ENCODE measurements at places on chromosomes 6 and 20. TPM values are rescaled to one million over a fixed set of nuclear protein-coding genes. Genes with fewer than 3 reads are reported as not detected.

DNA sequence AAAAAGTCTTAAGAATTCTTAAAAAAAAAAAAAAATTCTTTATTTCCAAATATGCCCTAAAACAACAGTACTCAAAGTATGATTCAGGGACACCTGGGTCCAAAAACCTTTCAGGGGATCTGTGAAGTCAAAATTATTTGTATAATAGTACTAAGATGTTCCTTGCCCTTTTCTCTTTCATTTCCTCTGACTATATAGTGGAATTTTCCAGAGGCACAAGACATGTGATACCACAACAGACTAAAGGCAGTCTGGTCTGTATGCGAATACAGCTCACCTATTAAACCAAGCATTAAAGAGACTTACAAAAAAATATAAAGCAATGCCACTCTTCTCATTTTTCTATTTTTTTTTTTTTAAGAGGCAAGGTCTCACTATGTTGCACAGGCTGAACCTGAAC, 15.4 kb downstream of the NOL7 start:
- no peak for DNase-seq
- no peak overlapping the region for H3K27ac ChIP-seq
- H3K36me3 ChIP-seq, result peaks cover 30% of the 10 kb centered on the region
- no peaks in the 10 kb centered on the region for H3K4me1 ChIP-seq
- no peaks in the 10 kb centered on the region for H3K27me3 ChIP-seq
- H3K4me3 ChIP-seq, result no peak overlapping the region

GRCh38 chr6:17600527-17601385, 654 bp downstream of the FAM8A1 start:
- H3K27ac ChIP-seq, result peak overlapping the region; percentile 94
- peak overlapping the region; percentile 49 for H3K4me3 ChIP-seq
- no peaks in the 10 kb centered on the region for H3K36me3 ChIP-seq
- peak; percentile 48 for DNase-seq
- H3K27me3 ChIP-seq, result no peaks in the 10 kb centered on the region

DNA sequence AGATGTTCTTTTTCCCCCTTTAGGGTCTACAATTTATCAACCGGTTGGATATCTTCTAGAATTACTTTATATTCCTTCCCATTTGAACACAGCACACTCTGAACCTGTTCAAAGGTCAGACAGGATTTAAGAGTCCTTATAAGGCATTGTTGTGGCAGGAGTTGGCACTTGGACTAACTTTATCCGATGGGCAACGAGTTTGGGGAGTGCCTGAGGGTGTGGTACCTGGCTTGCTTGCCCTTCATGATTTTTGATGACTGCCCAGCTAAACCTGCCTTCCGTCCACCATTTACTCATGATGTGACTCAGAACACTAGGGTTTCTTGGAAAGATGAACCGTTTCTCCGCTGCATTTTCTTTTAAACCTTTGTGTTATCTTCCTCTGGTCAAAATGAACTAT, 285.2 kb downstream of the FOXC1 start:
- H3K36me3 ChIP-seq, result no peaks in the 10 kb centered on the region
- no peak overlapping the region for H3K4me3 ChIP-seq
- H3K27ac ChIP-seq, result no peak overlapping the region
- H3K4me1 ChIP-seq, result no peaks in the 10 kb centered on the region

GRCh38 chr6:15420959-15421438, 175.1 kb downstream of the JARID2 start:
- peak overlapping the region; percentile 9 for H3K4me3 ChIP-seq
- H3K4me1 ChIP-seq, result peaks cover 31% of the 10 kb centered on the region
- peak overlapping the region; percentile 23 for H3K27ac ChIP-seq
- H3K36me3 ChIP-seq, result no peaks in the 10 kb centered on the region
- no peaks in the 10 kb centered on the region for H3K27me3 ChIP-seq

- no peak overlapping the region for H3K4me3 ChIP-seq
- H3K27me3 ChIP-seq, result no peaks in the 10 kb centered on the region
- DNase-seq, result no peak
- no peak overlapping the region for H3K27ac ChIP-seq
Observed at GRCh38 chr6:47722194-47722593, 23.8 kb downstream of the ADGRF4 start.

- DNase-seq, result no peak
- no peak overlapping the region for H3K4me3 ChIP-seq
- no peaks in the 10 kb centered on the region for H3K27me3 ChIP-seq
- H3K4me1 ChIP-seq, result no peaks in the 10 kb centered on the region
Observed at GRCh38 chr20:58886546-58886945, 34.0 kb downstream of the GNAS start.

GRCh38 chr6:41038205-41038604, 816 bp downstream of the UNC5CL start:
- no peaks in the 10 kb centered on the region for H3K36me3 ChIP-seq
- DNase-seq, result no peak
- no peaks in the 10 kb centered on the region for H3K27me3 ChIP-seq
- no peak overlapping the region for H3K27ac ChIP-seq
- no peak overlapping the region for H3K4me3 ChIP-seq

DNA sequence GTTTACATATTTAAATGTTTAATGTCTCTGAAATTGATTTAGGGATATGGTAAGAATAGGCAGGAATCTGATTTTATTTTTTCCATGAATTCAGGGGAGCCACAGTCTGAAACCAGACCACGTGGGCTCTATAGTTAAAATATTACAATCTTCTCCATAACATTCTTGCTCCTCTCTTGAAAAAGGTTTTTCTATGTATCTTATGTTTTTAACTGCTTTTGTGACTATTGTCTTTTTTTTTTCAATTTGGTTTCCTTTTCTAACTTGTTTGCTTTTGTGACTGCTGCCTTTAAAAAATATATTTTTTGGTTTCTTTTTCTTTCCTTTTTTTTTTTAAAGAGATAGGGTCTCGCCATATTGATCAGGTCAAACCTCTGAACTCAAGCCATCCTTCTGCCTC, 40.1 kb downstream of the TNFAIP3 start:
- H3K27me3 ChIP-seq, result no peaks in the 10 kb centered on the region
- H3K4me3 ChIP-seq, result no peak overlapping the region
- DNase-seq, result no peak
- H3K27ac ChIP-seq, result no peak overlapping the region

DNA sequence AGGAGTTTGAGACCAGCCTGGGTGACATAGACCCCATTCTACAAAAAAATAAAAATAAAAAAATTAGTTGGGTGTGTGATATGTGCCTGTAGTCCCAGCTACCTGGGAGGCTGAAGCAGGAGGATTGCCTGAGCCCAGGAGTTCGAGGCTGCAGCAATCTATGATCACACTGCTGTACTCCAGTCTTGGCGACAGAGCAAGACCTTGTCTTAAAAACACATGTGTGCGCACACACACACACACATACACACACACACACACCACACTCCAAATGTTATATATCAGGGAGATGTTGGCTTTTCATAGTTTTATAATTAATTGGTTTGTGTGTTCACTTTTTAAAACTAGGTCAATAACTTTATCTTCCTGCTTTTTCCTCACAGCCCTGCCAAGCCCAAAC, 110.5 kb downstream of the RTN4IP1 start:
- peak overlapping the region; percentile 69 for H3K4me3 ChIP-seq
- no peaks in the 10 kb centered on the region for H3K36me3 ChIP-seq
- DNase-seq, result no peak
- no peaks in the 10 kb centered on the region for H3K27me3 ChIP-seq
- H3K27ac ChIP-seq, result peak overlapping the region; percentile 86

- H3K4me1 ChIP-seq, result peaks cover 3% of the 10 kb centered on the region
- H3K4me3 ChIP-seq, result peak overlapping the region; percentile 72
- H3K27ac ChIP-seq, result peak overlapping the region; percentile 88
Observed at GRCh38 chr6:139030228-139030963, 1.9 kb downstream of the ABRACL start.

- H3K27ac ChIP-seq, result no peak overlapping the region
- peaks cover 13% of the 10 kb centered on the region for H3K4me1 ChIP-seq
- DNase-seq, result no peak
- H3K36me3 ChIP-seq, result no peaks in the 10 kb centered on the region
- no peaks in the 10 kb centered on the region for H3K27me3 ChIP-seq
Observed at GRCh38 chr6:44858998-44859397, 469.1 kb upstream of the RUNX2 start.

GRCh38 chr20:57620999-57621398, 773 bp upstream of the ZBP1 start:
- DNase-seq, result no peak
- H3K4me3 ChIP-seq, result peak overlapping the region; percentile 73
- H3K27me3 ChIP-seq, result no peaks in the 10 kb centered on the region
- peaks cover 55% of the 10 kb centered on the region for H3K4me1 ChIP-seq

GRCh38 chr20:56955680-56956079, 310.8 kb downstream of the BMP7 start:
- no peak for DNase-seq
- H3K4me3 ChIP-seq, result no peak overlapping the region
- no peak overlapping the region for H3K27ac ChIP-seq
- H3K36me3 ChIP-seq, result no peaks in the 10 kb centered on the region
- no peaks in the 10 kb centered on the region for H3K27me3 ChIP-seq

- no peaks in the 10 kb centered on the region for H3K27me3 ChIP-seq
- no peaks in the 10 kb centered on the region for H3K4me1 ChIP-seq
- DNase-seq, result no peak
- H3K27ac ChIP-seq, result no peak overlapping the region
Observed at GRCh38 chr6:20771409-20771808, 237.2 kb downstream of the CDKAL1 start.

DNA sequence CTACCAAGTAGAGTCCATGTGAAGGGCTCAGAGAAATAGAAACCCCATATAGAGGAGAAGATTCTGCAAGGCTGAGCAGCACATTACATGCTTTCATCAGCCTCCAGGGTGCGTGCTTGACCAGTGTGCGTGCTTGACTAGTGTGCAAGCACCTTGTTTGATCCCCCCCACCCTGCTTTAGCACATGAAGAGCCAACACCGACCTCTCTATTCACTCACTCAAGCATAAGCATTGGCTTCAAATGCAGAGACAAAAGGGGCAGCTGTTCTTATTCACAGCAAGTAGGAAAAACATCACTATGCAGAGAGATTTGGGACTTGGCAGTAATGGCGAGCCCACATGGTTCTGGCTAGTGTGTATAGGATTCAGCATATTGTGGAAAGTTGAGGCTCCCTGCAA, 278.7 kb upstream of the RNF217 start:
- H3K4me1 ChIP-seq, result no peaks in the 10 kb centered on the region
- no peak overlapping the region for H3K4me3 ChIP-seq
- H3K27ac ChIP-seq, result no peak overlapping the region
- DNase-seq, result no peak
- no peaks in the 10 kb centered on the region for H3K36me3 ChIP-seq

DNA sequence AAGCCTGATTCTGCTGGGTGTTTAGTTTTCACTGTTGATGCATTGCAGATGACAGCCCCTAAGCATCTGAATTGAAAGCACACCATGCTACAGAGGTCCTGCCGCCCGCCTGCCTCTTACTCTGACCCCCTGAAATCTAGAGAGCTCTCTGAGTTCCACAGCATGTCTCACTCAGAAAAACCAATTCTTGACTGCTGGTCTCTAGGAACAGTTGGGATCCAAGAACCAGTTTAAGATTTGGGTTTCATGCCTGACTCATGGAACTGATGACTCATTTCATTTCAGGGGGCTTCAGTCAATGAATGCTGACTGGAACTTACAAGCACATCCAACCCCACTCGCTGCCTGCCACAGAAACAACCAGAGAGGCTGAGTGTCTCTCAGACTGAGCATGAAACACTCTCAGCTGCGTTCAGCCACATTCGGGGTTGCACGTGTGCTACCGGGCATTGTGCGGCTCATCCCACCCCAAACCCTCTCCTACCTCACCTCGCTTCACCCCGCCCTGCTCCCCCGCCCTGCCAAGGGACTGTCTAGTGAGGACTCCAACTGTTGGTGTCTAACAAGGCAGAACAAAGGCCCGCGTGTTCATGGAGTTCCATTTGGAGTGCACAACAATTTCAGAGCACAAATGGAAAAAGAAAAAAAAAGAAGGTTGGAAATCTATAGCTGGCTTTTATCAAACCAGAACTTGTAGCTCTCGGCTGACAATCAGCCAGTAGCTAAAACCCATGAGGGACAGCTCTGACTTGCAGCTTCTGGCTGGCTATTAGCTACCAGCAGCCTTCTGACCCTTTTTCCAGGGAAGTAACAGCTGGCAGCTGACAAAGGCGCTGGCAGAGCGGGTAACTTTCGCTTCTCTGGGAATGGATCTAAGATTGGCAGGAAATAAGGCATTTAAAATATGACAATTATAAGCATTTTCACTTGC, 20.0 kb upstream of the TRAF3IP2 start:
- H3K27me3 ChIP-seq, result no peaks in the 10 kb centered on the region
- no peak for DNase-seq
- no peaks in the 10 kb centered on the region for H3K4me1 ChIP-seq
- H3K4me3 ChIP-seq, result no peak overlapping the region
- no peaks in the 10 kb centered on the region for H3K36me3 ChIP-seq
- no peak overlapping the region for H3K27ac ChIP-seq

DNA sequence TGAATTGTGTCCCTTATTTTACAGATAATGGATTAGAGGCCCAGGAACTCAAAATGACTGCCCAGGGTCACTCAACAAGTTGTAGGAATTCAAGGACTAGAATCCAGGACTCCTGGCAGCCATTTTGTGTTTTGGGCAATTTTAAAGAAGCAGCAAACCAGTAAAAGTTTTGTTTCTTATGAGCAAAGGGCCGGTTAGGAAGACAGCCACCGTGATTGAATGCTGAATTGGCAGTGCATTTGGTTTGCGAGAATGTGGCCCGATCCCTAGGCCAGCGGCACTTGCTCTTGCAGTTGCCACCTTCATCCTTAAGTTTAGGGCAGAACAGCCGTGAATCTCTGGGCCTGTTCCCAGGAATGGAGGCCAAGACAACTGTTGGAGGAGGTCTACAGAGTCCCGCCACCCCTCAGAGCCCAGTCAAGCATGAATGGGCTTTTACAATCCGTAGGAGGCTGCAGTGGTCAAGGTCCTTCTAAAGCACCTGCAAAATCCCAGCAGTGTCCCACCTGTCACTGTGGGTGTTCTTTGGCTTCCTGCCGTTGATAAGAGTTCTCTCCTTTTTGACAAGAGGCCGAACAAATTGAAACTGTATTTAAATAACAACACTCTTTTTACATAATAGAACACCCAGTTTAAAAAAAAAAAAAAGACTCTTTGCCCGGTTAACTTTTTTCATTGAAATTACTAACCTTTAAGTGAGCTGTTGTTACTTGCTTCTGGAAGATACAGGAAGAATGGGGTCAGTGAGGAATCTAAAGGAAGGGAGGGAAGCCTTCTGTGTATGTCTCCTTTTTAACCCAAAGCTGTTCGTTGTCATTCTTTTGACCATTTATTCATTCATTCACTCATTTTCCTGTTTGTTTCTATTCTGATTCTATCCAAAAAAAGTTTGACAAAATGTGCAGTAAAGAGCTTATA, 68.7 kb downstream of the PHACTR2 start:
- no peak overlapping the region for H3K4me3 ChIP-seq
- H3K36me3 ChIP-seq, result no peaks in the 10 kb centered on the region
- no peaks in the 10 kb centered on the region for H3K4me1 ChIP-seq

GRCh38 chr6:19157486-19157885, 679.7 kb upstream of the ID4 start:
- no peak overlapping the region for H3K4me3 ChIP-seq
- H3K36me3 ChIP-seq, result no peaks in the 10 kb centered on the region
- H3K4me1 ChIP-seq, result no peaks in the 10 kb centered on the region
- no peaks in the 10 kb centered on the region for H3K27me3 ChIP-seq
- no peak overlapping the region for H3K27ac ChIP-seq

Gene SLA2
- 29.7 TPM for total RNA-seq

Gene LY6G6C
- not detected for total RNA-seq

Gene AP5S1
- 10.8 TPM for total RNA-seq

Gene BPI
- total RNA-seq, result 2.4 TPM

Gene WFDC10B
- not detected for total RNA-seq

Gene RIPOR3
- 0.27 TPM for total RNA-seq
